RPMI8226 (cell line): ENCODE measurements at places on chromosomes 13 and 19.

DNA sequence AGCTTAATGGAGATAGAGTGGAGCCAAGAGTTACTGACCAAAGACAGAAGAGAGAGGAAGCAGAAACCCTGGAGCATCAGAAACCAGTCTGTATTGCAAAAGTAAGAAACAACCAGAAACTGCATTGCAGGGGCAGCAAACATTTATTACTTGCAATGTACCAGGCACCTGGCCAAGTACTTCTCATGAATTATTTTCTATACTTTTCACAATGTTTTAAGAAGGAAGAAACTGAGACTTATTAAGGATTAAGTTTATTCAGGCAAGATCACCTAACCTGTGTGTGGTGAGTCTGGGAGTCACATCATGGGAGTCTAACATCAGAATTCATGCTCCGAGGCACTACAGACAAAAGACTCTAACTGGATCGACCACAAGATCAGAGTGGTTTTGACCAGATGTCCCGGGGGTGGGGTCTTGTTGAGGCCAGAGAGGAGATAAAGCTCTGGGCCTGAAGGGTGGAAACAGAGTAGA is 47.4 kb downstream of the TNFRSF19 start:
- DNase-seq: no peak

- DNase-seq: no peak
Observed at GRCh38 chr13:44955406-44955805, 33.9 kb downstream of the NUFIP1 start.

- DNase-seq: no peak
Observed at GRCh38 chr13:39385154-39385553, 217.8 kb downstream of the LHFPL6 start.

DNA sequence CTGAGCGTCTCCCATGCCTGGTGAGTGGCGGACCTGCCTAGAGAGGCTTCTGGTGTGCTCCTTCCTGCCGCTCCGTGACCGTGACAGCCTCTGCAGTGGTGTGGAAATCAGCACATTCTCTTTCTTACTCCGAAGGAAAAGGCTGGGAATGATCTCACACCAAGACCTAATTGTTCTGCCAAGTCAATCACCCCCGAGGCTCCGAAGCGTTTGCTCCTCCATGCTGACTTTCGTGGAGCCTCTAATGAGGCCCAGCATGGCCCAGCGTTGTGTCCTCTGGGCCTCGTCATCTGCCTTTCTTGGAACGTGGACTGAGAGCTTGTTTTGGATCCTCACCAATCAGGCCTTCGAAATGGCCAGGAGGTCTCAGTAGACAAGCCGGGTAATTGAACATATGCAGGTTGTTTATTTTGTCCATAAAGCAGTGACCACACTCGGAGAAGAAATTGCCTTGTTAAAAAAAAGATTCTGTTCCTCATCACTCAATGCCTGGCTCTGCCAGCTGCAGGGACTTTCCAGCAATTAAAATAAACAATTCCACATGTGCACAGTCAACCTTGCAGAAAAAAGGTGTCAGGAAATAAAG is 107.1 kb downstream of the UBL3 start:
- no peak for DNase-seq

GRCh38 chr13:28983641-28984040 is 163.5 kb downstream of the MTUS2 start:
- DNase-seq: peak; percentile 73

DNA sequence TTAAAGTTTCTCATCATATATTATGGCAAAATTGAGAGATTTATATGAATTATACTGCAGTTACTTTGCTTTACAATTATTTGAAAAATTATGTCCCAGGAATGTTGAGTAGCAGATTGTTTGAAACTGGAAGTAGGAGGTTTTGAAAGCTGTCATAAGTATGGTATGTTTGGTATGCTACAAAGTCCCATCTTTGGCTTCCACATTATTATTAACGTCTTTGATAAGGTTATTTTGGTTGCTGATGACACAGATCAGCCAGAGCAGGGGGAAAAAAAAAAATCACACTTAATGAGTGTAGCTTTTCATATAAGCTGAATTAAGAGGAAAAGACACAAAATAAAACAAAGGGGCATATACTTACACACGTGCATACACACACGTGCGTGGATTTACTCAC is 130.1 kb downstream of the SLITRK1 start:
- no peak for DNase-seq

DNA sequence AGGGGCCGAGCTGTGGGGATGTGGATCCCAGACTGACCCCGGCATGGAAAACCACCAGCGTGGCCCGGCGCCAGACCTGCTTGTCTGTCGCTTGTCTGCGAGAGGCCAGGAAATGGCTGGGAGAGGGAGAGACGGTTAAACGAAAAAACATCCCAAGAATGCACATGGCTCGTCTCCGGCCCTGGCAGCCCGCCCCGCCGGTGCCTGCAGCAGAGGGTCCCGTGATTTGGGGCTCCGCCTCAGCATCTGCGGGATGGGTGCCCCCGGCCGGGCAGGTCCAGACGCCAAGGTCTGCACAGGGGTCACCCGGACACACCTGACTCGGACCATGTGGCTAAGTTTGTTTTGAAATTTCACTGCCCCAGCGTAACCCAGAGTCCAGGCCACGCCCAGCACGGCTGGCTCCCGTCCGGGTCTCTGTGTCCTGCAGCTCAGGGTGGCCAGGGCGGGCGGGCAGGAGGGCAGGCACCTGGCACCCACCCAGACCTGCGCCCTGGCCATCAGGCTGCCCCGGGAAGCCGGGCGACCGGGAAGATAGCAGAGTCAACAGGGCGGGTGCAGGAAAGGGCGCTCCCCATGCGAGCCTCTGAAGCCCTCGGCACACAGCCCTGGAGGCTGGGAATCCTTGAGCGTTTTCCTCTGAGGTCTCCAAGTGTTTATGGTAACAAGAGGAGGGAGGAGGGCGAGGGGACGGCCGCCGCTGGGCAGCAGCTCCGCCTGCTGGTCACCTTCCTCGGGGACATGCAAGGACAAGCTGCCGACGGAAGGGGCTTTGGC is 103.2 kb downstream of the GADD45B start:
- peak; percentile 72 for DNase-seq

DNA sequence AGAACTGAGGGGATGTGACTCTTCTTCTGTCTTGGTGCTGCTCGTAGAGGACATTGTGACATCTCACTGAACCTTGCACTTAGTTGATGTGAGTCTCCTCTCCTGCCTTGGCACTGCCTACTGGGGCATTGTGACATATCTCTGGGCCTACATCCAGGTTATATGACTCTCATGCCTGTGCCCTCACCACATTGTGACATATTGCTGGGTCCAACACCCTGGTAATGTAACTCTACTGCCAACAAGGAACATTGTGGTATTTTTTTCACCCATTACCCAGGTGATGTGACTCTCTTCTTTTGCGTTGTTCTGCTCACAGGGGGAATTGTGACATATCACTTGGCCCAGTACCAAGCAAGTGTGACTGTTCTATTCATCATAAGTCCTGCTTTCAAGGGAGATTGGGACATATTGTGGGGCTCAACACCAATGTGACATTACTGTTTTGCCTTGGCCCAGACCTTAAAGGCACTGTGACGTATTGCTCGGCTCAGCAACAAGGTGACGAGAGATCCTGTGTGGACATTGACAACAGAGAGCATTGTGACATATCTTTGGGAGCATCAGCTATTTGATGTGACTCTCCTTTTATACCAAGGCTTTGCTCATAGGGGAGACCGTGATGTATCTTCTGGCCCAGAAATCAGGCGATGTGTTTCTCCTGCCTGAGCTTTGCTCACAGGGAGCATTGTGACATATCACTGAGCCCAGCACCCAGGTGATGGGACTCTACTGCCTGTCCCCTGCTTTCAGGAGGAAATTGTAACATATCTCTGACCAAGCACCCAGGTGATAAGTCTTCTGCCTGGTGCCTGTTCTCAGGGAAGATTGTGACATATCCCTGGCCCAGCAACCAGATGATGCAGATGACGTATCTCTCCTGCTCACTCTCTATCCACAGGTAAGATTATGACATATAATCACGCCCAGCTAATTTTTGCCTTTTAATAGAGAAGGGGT is 12.2 kb upstream of the ZNF429 start:
- no peak for DNase-seq

GRCh38 chr13:112759053-112759452 is 69.2 kb downstream of the ATP11A start:
- DNase-seq: no peak

GRCh38 chr19:7069904-7070226 is 362 bp downstream of the ZNF557 start:
- DNase-seq: no peak

DNA sequence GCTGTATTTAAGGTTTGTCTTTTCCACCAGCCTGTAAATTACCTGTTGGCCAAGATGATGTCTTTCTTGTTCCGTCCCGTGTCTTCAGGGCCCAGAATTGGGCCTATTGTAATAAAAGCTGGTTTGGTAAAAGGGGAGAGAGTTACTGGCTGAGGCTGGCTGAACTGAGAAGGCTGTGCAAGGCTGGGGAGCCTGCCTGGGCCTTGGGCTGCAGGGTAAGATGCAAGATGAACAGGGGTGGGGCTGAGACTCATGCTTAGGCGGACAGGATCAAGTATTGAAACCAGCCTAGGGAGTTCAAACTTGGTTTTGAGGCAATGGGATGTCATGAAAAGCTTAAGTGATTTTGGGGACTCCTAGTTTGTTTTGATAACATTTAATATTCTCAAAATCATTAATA is 142.3 kb downstream of the PCCA start:
- no peak for DNase-seq

DNA sequence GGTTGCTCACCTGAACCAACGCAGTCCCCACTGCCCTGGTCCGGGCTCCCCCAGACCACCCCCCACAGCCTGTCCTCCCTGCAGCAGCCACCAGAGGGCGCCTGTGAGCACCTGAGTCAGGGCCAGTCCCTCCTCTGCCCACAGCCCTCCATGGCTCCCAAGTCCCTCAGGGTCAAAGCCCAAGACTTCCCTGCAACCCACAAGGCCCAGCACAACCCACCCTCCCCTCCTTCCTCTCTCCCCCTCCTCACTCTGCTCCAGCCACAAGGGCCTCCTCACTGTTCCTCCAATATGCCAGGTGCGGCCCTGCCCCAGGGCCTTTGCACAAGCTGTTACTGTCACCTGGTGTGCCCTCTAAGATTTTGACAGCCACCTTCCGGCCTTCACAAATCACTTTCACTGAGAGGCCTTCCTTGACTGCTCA is 10.9 kb downstream of the GNA15 start:
- DNase-seq: peak; percentile 51

DNA sequence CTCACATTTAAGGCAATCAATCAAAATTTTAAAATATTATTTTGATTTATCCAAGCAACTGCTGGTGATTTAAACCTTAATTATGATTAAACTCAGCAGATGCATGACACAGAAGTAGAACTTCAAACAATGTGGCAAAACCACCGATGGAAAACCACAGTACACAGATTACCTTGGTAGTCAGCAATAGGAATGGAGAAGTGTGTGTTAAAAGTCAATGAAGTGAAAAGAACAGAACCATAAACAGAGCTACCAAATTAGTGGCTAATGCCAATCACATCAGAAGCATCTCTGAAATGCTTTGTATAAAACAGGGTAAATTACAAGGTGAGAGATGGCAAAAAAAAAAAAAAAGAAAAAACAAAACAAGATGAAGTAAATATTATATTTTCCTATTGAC is 31.2 kb downstream of the KATNAL1 start:
- DNase-seq: no peak

- DNase-seq: no peak
Observed at GRCh38 chr13:78497702-78498355, 105.5 kb downstream of the POU4F1 start.

- no peak for DNase-seq
Observed at GRCh38 chr19:50198431-50199258, 4.8 kb upstream of the MYH14 start.

DNA sequence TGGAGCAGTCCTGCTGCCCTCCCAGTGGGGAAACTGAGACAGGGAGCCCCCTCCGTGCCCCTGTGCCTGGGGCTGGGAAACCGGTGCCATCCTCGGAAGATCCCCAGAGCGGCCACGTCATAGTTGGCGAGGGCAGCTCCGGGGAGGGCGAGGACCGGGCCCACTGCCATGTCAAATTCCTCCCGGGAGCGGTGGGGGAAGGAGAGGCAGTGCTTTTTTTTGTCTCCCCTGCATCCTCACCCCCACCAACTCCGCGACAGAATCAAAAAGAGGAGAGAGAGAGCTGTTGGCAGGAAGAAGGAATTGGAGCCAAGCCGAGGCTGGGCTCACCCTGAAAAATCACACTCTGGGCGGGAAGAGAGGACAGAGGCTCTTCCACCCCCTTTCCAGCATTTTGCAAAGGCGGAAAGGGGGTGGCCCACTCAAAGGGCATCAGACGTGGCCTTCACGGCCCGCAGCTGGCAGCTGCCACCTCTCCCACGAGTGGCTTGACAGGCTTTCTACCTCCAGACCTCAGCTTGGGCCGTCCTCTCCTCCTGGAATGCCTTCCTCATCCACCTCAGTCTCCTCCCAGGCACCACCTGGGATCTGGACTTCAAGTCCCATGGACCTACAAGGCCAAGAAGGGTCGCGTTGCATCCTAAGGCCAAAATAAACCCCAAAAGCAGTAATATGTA is 19.6 kb upstream of the NFIC start:
- no peak for DNase-seq

- no peak for DNase-seq
Observed at GRCh38 chr19:12784871-12785430, 6.3 kb upstream of the JUNB start.

- DNase-seq: no peak
Observed at GRCh38 chr19:46608581-46609345, 7.6 kb downstream of the CALM3 start.

GRCh38 chr13:110509478-110509926 is 52.0 kb downstream of the RAB20 start:
- DNase-seq: no peak

DNA sequence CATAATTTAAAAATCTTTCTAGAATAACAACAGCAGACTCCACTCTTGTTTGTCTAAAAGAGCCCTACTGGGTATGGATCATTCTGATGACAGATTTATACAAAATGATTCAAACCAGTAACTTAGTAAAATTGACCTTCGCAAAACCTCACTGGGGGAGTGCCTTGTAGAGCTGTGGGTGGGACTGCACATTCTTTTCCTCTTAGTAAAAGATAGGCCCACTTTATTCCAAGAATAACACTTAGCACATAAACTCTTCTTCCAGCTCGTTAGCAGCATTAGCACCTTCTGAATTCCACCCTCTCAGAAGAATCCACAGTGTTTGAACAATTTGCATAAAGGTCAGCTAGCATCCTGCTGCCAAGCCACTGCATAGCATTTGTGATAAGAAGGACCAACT is 106.8 kb downstream of the STOML3 start:
- no peak for DNase-seq

DNA sequence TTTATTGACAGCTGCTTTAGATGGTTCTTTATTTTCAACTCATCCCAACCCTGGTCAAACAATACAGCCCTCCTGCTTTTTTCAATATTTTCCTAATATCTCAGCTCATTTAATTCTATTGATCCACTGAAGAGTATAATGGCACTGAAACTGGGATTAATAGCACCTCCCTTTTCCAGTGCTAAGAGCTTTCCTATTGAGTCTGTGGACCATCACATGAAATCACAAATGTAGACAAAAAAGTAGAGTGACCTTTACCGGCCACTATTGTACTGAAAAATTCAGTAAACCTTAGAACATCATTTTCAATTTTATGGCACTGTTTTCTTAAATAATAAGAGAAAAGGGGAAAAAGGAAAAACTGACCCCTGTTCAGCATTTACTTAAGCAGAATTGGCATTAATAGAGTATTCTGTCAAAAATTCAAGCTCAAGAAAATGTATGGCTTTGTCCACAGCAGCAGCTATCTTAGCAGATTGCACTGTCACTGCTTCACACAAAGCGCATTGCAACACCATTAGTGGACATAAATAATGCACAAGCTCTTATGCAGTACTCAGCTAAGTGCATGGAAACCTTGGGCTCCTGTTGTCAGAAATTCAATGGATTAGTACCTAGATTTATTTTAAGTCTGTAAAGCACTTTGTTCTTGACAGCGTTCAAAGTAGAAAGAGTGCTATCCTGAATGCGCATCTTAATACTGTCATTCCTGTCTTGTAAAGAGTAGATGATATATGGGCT is 851.0 kb upstream of the KLHL1 start:
- DNase-seq: no peak
